ENCODE measurements at places on chromosomes 2 and 18.

- DNase-seq: peak; percentile 20
These were observed 173.1 kb upstream of the STON1 start for GRCh38 chr2:48356701-48357325.

- no peak for DNase-seq
These were observed 62.3 kb upstream of the DAPL1 start for GRCh38 chr2:158732573-158733429.

GRCh38 chr18:70116949-70117348, 88.5 kb downstream of the RTTN start:
- DNase-seq: no peak

GRCh38 chr2:105977212-105977611, 216.9 kb downstream of the UXS1 start:
- peak; percentile 3 for DNase-seq

DNA sequence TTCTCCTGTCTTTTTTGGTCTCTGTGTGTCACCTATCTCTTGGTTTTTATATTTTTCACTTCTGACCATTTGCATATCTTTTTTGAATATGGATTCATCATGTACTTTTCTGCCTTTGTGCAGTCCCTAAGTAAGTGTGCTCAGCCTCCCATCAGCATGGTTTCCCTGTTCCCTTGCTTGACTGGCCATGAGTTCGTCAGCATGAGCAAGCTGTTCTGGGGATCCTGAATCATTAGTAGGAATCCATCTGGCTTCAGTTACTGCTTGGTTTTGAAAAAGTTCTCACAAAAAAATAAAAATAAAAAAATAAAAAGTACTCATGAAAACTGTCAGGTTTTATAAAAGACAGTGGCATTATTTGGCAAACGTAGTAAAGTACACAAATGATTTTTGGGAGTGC, 144.1 kb downstream of the NCOA1 start:
- no peak for DNase-seq

- DNase-seq: no peak
These were observed 108.3 kb downstream of the ARL4C start for GRCh38 chr2:234388591-234388990.

DNA sequence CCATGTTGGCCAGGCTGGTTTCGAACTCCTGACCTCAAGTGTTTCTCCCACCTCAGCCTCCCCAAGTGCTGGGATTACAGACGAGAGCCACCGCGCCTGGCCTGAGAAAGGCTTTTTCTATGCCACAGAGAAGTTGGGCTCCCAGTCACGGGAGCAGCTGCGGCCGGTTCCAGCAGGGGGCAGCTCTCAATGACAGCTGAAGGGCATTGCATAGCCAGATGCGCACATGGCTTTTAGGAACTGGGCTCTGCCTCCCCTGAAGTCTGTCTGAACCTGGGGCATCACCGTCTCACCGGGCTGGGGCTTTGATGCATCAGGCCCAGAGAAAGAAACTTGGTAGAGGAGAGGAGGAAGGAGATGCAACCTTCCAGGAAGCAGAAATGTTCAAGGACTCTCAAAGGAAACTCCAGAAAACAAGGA, 84.2 kb upstream of the LAPTM4A start:
- no peak for DNase-seq

GRCh38 chr18:41881285-41881684, 73.7 kb upstream of the PIK3C3 start:
- no peak for DNase-seq

- DNase-seq: no peak
These were observed 9.8 kb upstream of the ARHGEF4 start for GRCh38 chr2:130826821-130827501.

DNA sequence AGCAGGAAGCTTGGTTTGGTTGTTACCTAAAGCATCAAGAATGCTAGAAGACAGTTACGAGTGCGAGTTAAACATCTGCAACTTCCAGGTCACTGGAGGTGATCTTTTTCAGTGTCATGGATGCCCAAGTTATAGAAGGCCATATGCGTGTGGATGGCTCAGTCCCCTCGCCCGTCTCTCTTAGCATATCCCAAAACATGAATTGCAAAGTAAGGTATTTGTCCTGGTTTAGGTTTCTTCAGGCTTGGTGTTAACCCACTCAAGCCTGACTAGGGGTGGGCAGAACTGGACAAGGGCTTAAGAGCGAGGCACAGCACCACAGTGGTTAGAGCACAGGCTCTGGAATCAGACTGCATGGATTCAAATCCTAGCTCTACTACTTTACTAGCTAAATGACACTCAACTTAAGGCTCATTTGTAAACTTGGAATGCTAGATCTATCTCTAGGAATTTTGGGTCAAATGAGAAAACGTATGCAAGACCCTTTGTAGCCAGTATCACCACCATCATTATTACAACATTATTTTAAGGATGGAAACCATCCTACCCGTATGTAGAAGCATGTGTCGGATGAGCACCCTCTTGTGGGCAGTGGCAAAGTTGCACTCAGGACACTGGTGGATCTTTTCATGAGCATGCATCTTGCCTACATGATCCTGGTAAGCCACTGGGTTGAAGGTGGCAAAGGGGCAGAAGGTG, 11.2 kb downstream of the ZNF142 start:
- DNase-seq: peak; percentile 38

DNA sequence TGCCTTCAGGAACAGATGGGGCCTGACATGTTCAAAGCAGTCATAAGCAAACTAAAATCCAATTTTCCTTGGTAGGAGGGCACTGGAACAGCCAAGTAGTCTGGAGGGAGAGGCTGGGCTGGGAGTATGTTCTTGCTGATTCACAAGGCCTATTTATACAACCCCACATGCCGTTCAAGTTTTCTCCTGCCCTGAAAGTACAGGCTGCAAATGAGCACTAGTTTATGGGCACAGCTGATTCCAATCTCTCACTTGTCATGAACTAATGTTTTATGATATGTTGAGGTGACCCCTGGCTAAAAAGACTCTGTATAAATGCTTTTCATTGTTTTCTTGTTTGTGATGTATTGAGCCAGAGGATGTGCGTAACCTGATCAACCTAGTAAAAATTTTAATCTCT, 183.4 kb upstream of the SRD5A2 start:
- no peak for DNase-seq

DNA sequence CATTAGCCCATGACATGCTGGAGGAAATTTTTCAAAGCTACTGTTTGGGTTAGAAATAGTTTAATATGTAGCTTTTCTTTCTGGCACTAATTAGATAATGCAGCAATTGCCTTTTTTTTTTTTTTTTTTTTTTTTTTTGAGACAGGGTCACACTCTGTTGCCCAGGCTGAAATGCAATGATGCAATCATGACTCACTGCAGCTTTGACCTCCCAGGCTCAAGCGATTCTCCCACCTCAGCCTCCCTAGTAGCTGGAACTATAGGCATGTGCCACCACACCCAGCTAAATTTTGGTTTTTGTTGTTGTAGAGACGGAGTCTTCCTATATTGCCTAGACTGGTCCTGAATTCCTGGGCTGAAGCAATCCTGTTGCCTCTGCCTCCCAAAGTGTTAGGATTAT, 136.2 kb downstream of the SP100 start:
- DNase-seq: no peak

GRCh38 chr2:71937396-71937795, 210.3 kb downstream of the CYP26B1 start:
- DNase-seq: no peak

DNA sequence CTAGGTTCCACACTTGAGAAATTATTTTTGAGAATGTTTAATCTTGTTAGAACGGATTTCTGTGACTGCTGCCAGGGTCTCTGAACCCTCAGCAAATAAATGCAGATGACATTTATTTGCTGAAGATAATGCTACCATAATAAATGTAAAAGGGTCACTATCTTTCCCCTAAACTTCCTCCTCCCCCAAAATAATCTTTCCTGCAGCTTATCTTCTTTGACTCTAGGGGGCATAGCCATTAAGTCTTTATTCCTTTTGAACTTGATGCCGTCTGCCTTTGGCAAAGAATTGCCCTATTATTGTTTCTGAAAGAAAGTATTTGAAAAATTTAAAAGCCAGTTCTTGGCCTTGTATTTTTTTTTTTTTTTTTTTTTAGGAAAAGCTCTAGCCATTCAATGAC, 63.6 kb upstream of the ACSL3 start:
- peak; percentile 35 for DNase-seq

DNA sequence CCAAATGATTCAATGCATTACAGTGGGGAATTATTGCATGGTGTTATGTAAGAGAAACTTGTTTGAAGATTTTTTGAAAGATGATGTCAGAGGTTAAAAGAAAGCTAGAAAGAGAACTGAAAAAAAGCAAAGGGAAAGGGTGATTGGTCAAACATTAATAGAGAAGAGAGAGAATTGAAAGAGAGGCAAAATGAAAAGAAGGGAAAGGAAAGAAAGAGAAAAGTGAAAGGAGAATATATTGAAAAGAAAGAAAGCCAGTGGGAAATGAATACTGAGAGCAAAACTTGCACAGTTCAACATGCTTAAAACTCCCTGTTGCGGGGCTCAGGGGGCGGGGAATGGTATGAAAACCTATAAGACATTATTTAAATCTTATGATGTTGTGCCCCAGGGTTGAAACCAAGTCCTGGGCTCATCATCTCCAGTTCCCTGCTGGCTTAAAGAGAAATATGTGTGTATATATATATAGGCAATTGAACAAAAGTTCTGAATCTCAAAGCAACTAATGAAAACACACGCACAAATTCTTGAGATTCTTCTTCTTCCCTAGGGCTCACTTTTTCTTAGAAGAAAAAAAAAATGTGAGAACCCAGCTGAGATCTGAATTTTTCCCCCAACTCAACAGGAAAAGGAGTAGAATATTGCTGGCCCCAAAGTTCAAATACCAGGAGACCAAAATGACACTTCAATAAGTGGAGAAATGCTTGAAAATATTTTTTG, 2045.9 kb upstream of the CELF4 start:
- peak; percentile 23 for DNase-seq

GRCh38 chr18:1014951-1015624, 110.4 kb downstream of the ADCYAP1 start:
- no peak for DNase-seq

DNA sequence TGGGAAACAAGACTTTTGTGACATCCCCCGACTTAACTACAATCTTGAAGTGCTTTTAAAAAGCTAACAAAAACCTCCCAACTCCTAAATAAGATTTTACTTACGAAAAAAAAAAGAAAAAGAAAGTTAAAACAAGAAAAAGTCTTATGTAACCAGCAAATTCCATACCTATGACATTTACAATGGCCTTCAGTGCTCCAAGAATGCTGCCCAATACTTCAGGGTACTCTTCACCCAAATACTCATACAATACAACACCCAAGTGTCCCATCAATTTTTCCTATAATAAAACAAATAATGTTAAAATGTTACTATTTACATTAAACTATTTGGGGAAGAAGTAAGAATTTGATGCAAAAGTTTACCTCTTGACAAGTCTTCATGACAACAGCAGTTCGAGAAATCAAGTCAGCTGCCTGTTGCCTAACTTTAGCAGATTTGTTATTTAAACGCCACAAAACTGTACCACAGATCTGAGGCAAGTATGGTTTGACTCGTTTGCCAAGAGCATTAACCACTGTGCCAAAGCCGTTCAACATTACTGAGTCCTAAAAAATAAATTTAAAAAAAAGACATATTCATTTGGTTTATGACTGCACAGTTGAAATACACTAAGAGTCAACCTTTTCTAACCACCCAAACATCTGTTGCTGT, 34.8 kb downstream of the SF3B1 start:
- no peak for DNase-seq

Measured in astrocyte of the cerebellum (primary cell).